ENCODE measurements at places on chromosomes 5 and 9.
A peak's percentile ranks its signal among the peaks of the same experiment; 100 is the strongest.

- DNase-seq = no peak
Measured at GRCh38 chr5:14582797-14583137, 1.2 kb downstream of the OTULINL start.

DNA sequence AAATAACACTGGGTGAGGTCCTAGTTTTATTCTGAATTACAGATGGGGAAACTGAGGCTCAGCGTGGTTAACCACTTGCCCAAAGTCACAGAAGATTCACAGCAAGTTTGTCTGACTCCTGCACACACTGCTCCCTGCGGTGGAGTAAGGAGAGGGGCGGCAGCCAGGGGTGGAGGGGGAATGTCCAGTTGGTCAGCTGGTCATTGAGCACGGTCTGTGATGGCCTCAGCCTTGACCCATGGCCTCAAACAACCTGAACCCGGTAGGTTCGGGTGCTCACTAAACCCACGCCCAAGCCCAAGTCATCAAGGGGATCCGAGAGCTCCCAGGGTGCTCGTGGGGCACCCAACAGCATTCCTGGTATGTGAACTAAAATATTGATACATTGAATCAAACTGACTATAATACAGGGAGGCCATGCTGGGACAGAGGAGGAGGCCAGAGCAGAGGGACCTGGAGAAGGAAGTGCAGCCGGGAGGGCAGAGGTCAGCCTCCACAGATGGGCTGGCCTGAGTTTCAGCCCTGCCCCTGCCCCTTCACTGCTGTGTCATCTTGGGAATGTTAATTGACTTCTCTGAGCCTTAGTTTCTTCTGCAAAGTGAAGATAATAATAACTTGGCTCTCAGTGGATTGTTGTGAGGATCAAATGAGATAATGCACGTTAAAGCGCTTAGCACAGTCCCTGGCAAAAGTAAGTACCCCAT is 3.6 kb upstream of the IL17B start:
- no peak for DNase-seq

GRCh38 chr9:135371535-135371934 is 108.0 kb upstream of the PPP1R26 start:
- DNase-seq = no peak

DNA sequence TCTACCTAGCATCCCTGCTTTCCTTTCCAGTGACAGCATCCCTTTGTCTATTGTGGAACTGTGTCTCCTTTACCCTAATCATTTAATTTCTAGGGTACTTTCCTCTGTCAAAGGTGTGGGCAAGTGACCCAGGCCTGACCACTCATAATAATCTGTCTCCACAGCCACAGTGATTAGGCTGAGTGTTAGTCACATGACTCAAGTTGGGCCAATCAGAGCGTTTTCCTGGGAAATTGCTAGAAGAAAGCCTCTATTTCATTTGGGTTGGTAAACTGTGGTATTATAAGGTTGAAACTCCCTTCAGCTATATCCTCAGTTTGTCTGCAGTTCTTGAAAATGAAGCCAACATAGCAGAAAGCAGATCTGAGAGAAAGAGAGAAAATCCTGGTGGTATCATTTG is 14.2 kb upstream of the AP3B1 start:
- DNase-seq = no peak

GRCh38 chr5:91307048-91307447 is 76.1 kb downstream of the ARRDC3 start:
- DNase-seq = no peak

- DNase-seq = no peak
Measured at GRCh38 chr5:151040211-151040747, 19.9 kb downstream of the GPX3 start.

DNA sequence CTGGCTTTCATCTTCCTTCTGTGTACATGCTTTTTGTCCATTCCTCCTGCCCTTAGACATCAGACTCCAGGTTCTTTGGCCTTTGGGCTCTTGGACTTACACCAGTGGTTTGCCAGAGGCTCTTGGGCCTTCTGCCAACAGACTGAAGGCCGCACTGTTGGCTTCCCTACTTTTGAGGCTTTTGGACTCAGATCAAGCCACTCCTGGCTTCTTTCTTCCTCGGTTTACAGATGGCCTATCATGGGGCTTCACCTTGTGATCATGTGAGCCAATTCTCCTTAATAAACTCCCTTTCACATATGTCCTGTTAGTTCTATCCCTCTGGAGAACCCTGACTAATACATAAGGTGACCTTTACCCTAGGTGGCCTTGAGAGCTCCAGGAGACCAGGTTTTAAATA is 189.1 kb upstream of the CCNG1 start:
- DNase-seq = no peak

GRCh38 chr5:86623785-86624483 is 6.2 kb downstream of the COX7C start:
- no peak for DNase-seq

GRCh38 chr9:22863736-22864135 is 417.1 kb downstream of the DMRTA1 start:
- no peak for DNase-seq

- DNase-seq = no peak
Measured at GRCh38 chr9:128027705-128028104, 39.4 kb downstream of the NAIF1 start.

- DNase-seq = peak; percentile 34
Measured at GRCh38 chr5:160537940-160538339, 116.3 kb downstream of the PTTG1 start.

- DNase-seq = no peak
Measured at GRCh38 chr9:33139421-33140228, 27.5 kb downstream of the B4GALT1 start.

- peak; percentile 16 for DNase-seq
Measured at GRCh38 chr5:150523472-150524350, 15.8 kb downstream of the NDST1 start.

- no peak for DNase-seq
Measured at GRCh38 chr9:32136700-32137339, 247.6 kb upstream of the ACO1 start.

DNA sequence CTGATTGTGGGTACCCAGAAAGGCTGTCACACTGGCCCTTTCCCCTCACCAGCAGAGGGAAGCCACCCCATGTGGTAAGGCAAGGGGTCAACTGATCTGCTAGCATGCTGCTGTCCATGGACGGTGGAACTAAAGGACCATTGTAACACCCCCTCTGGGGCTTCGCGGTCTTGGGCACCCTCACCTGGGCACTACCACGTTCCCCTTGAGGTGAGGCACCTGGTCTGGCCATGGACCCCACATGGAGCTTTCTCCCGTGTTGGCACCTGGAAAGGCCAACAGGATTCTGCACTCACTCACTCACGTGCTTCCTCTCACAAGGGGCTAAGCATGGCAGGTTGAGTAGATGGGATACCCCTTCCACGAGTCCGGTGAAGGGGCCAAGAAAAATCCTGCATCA is 72.0 kb upstream of the RFX3 start:
- DNase-seq = no peak

DNA sequence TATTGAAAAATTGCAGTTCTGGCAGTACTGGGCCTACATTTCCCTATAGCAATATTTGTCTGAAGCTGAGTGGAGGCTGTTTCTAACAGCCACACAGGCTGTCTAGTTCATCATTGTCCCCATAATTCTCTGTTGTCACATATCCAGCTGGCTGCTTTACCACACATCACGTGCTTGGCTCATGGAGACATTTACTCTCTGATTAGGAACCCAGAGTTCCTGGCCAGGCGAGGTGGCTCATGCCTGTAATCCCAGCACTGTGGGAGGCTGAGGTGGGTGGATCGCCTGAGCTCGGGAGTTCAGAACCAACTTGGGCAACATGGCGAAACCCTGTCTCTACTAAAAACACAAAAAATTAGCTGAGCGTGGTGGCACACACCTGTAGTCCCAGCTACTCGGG is 81.4 kb downstream of the PGM5 start:
- DNase-seq = no peak

DNA sequence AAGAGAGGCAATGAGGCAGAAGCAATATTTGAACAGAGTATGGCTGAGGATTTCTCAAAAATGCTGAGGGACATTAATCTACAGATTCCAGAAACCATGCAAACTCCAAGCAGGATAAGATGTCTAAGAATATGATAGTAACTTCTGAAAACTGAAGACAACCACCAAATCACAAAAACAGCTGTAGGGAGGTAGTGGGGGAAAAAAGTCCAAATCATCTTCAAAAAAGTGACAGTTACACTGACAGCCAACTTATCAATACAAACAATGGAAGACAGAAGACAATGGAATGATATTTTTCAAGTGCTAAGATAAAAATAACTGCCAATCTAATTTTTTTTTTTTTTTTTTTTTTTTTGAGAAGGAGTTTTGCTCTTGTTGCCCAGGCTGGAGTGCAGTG is 30.5 kb downstream of the CMYA5 start:
- DNase-seq = no peak

DNA sequence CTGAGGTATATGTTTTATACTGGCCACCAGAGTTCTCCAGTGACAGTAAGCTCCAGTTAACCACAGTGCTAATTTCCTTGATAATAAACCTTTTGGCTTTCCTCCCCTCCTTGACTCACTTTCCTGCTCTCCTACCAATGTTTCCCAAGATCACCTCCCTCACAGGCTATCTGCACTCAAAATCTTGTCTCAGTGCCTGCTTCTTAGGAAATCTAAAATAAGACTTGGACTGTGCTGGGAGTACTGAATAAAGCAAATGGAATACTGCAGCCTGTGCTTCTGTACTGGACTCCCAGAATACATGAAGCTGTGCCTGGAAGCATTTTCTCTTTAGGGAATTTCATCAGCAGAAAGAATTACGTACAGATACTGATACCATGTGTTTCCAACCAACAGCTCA is 1.7 kb upstream of the DCP2 start:
- DNase-seq = no peak

GRCh38 chr9:83379045-83379444 is 159.2 kb downstream of the FRMD3 start:
- DNase-seq = no peak

GRCh38 chr9:37619806-37620205 is 27.4 kb upstream of the TOMM5 start:
- DNase-seq = no peak

DNA sequence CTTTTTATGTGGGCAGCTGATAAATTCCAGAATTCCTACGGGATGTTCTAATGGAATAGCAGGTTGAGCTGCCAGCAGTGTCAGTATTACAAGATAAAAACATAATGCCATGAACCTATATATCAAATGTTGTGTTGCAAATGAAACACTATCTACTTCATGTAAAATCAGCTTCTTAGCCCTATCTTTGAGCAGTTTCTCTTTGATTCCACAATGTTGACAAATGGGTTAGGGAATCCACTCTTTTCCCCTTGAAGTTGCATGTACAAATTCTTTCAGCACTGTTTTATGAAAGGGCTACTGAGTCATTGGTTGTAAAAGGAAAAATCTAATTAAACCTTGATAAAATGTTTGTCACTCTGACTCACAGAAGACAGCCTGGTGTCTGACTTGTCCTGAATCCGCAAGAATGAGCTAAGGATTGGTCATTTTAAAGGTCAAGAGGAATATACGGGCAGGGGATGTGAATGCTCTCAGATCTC is 950.6 kb upstream of the NUDT12 start:
- no peak for DNase-seq

GRCh38 chr9:127667127-127667844 is 39.5 kb upstream of the CFAP157 start:
- DNase-seq = no peak

- DNase-seq = no peak
Measured at GRCh38 chr9:87707805-87708506, 18.0 kb upstream of the CTSL start.

DNA sequence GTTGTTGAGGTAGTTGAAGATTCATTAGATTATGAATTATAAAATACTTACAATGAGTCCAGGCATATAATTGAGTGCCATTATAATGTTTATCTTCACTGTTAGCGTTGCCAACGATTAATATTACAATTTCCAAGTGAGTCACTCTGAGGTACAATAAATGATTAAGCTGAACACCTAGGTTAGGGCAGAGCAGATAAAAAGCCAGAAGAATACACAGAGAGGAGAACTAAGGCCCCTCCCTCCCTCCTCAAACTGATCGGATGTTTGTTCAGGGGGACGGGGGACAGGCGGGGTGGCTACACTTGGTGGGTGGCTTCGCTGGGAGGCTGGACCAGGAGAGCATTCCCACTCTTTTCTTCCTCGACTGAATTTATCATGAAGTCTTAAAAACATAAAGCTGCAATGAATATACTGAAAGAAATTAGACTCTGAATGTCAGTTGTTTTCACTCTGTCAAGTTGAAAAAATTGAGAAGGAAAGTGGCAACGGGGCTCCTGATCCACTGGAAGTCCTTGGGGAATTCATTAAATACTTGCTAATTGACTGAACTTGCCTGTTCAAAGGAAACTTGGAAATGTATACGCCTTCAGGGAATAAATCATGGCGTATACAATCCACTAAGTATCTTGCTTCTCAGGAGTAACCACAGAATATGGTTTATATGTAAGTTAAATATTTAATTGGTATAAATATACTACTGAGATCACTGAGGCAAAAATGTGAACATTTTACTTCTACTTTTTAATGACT is 198.1 kb downstream of the TSSK1B start:
- DNase-seq = no peak

DNA sequence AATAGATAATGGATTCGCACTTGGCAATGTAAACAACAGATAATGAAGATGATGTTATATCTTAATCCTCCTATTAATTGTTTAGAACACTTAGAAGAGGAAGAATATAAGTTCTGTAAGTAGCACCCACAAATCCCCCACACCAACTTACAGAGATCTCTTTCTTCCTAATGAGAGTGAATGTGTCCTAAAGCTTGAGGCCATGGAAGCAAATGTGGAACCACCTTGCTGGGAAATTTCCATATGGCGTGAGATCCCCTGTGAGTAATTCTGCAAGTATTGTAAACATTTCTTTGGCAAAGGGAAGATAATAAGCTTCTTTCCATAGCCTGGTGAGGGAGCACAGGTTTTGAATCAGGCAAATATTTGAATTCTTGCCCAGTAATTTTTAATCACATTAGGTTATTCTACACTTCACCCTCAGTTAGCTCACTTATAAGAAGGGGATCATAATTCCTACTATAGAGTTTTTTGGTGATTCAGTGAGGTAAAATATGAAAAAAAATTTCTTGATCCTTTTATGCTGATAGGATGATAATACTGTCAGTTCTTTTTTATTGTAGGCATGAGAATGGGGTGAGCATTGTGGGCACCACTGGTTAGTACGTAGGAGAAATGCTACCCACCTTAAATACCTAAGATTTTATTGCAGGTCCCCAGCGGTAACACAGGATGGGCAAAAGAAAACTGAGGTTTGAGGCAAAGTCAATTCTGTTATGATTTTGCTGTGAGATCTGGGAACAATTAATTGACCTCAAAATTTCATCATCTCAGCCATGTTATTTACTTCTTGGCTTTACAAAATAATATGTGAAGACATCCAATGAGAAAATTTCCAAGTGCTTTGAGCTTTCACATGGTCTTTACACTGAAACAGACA is 574.8 kb downstream of the PSAT1 start:
- DNase-seq = no peak

DNA sequence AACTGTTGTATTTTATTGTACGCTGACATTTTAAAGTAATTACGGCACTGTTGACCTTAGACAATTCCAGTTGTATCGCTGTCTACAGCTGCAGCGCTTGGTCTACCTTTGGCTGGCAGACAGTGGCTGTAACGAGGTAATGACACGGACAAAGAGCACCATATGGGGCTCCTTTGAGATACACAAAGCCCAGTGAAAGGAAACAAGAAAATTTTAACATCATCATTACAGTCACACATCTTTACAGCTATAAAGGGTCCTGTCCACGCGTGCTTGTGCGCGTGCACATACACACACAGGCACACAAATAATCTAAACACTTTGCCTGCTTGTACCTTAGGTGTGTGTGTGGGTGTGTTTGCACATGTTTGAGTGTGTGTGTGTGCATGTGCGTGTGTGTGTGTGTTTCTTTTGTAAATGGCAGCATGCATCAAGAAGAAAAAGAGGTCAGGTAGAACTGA is 946.0 kb downstream of the NR2F1-AS1 start:
- no peak for DNase-seq
